ENCODE measurements at places on chromosomes 2 and 18. TPM values are rescaled to one million over a fixed set of nuclear protein-coding genes. Genes with fewer than 3 reads are reported as not detected.

DNA sequence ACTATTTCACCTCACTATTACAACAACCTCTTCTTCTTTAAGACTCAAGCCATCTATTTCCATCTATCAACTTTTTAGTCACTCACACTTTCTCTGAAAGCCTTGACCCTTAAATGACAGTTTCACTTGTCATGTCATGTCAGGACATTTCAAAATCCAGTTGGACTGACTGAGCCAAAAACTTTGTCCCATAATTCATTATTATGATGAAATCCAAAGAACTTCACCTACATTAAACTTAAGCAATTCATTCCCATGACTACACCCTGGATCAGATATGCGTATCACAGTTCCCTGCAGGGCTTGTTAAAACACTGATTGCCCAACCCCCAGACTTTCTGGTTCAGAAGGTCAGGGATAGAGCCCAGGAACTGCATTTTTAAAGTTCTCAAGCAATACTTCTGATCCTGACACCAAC is 26.5 kb downstream of the LDAH start:
- no peak for DNase-seq

DNA sequence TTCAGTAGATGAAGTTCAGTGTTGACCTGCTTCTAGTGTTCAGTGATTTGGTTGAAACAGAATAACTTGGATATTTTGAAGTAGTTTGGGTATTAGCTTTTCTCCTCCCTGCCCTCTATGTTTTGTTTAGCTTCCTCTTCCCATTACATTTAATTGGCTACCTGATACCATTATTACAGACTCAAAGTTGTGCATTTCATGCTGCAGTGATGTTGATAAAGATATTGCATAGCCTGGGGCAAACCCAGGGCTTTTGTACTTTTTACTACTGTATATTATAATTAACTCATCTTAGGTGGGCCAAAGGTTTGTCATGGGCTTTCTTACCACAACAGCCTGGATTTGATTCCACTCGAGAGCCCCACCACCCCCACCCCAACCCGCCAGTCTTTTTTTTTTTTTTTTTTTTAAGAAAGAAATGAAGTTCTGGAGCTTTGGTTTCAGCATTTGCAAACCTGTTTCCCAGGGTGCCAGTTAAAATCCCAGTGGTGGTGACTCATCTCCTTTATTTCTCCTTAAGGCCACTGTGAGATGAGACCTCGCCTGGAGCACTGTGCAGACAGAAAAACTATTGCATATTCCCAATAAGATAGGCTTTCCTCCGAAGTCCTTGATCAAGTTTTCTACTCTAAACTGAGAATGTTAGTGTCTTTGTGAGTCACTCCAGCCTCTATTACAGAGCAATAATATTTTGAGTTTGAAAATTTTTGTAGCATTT is 393.7 kb upstream of the FANCL start:
- peak; percentile 13 for DNase-seq

DNA sequence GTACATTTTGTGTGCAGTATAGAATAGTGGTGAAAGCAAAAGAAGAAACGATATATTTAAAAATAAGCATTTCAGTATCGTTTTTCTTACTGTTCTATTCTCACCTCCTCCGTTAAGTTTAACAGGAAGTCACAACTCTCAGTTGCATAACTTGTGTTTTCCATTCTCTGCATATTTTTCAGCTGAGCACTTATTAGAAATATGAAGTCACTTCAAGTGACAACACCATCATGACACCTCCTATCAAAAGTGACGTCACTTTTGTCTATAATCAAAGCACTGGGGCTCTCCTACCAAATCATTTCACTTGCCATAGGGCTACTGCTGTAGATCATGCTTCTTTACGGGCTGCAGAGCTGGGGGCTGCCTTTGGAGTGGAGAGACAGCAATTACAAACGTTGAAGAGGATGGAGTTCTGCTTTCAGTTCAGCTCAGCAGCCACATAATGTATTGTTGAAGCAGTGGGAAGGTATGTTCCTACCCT is 36.3 kb downstream of the STAT4 start:
- no peak for DNase-seq

DNA sequence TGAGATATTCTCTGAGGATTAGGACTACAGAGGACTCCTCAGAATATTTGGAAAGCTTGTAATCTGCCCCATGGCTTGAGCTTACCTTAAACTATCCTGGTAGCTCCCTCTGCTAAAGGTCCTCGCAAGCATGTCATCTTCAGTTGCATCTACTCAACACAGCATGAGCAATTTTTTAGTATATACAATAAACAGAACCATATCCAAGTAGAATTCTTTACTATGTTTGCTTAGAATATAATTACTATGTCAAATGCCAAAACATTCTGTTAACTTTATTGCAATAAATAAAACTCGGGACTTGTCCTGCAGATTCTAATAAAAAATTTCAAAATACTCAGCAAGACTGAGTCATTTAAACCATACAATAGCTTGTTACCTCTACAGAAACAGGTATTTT is 62.8 kb downstream of the ABCB11 start:
- no peak for DNase-seq

SERPINB12 gene
- not detected for total RNA-seq

CELF4 gene
- not detected for total RNA-seq

- DNase-seq, result no peak
Observed at GRCh38 chr2:174282441-174282840, 34.1 kb upstream of the OLA1 start.

DNA sequence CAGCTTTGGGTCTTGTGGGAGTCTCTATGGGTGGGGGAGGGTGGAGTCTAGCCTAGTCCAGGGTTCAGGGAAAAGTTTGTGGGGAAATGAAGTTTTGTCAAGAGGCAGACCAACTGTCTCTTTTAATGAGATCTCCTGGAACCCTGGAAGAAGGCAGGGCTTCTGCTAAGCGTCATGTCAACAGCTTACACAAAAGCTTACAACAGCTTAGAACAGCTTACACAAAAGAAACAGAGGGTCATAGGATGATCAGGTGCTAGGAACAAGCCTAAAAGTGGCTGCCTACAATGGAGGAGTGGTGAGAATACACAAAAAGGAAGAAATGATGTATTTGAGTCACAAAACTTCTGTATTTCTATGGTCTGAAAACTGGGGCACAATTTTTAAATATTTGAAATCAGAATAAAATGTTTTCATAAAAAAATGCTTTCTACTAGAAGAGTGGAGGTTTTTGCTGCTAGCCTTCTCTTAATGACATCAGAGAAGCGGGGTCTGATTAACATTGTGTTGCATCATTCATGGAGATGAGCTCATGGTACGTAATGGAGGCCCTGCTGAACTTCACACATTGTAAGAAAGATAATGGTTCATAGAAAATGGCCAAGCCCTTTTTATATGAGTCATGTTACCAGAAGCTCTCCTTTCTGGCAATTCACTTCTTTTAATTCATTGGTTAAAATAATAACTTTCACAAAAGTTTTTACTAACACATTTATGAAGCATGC is 351.0 kb downstream of the PIK3C3 start:
- DNase-seq, result no peak

DNA sequence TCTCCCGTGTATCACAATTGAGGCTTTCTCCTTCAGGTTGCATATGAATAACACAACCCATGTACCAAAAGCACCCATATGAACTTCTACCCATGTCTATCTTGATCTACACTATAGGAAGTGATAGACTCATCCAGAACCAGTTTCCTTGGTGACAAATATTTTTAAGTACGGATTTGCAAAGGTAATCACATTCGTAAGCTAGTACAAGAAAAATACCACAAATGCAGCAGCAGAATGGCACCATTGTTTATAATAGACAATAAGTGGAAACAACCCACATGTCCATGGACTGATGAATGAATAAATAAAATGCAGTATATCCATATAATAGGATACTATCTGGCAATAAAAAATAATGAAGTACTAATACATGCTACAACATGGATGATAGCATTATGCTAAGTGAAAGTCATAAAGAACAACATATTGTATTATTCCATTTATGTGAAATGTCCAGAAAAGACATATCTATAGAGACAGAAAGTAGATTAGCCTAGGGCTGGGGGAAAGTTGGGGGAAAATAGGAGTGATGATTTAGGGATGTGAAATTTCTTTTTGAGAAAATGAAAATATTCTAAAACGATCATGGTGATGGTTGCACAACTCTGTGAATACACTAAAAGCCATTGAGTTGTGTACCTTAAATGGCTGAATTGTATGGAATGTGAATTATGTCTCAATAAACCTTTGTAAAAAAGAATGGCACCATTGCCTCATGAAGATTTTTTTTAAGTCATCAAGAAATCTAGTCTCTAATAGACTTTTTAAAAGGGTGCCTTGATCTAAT is 3.4 kb upstream of the CCDC88A start:
- no peak for DNase-seq

POTEJ gene
- not detected for total RNA-seq

GRCh38 chr2:42843611-42844010 is 51.2 kb upstream of the HAAO start:
- DNase-seq, result no peak

SAG gene
- not detected for total RNA-seq
